ENCODE measurements at places on chromosomes 16 and 17.

DNA sequence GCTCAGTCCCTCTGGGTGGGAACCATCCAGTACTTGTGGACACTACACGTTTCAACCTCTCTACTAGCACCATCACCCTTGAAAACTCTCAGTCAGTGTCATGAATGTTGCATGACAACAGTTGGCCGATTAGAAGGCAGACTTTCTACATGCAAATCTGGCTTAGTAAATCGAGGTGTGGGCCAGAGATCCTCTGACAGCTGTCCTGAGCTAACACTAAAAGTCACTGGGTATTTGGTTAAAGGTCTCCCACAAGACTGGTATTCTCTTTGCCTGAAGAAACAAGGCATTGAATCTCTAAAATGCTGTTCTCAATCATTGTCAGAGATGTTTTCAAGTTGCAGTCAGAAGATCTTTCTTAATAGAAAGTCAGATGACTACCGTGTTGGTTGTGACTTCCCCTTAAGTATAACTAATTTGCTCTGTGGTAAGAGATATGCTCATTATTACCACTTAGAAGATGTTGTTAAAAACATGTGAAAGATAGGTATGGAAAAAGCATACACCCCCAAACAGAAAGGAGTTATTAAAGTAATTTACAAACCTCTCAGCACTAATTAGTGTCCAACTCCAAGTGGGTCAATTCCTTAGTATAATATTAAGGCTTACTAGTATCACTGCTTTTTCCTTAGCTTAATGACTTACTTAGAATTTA lies 62.3 kb downstream of the WNT3 start:
- no peak for DNase-seq

GRCh38 chr17:16418685-16419068 lies 3.3 kb downstream of the TRPV2 start:
- DNase-seq, result no peak

GRCh38 chr16:76941113-76941512 lies 249.9 kb upstream of the MON1B start:
- no peak for DNase-seq

- no peak for DNase-seq
These were observed 123.4 kb downstream of the PRKCB start for GRCh38 chr16:23959072-23959751.
